Mesothelial cell of epicardium (in vitro differentiated cells): ENCODE measurements at places on chromosomes 5 and 9. TPM values are rescaled to one million over a fixed set of nuclear protein-coding genes. Genes with fewer than 3 reads are reported as not detected.
A peak's percentile ranks its signal among the peaks of the same experiment; 100 is the strongest.

DNA sequence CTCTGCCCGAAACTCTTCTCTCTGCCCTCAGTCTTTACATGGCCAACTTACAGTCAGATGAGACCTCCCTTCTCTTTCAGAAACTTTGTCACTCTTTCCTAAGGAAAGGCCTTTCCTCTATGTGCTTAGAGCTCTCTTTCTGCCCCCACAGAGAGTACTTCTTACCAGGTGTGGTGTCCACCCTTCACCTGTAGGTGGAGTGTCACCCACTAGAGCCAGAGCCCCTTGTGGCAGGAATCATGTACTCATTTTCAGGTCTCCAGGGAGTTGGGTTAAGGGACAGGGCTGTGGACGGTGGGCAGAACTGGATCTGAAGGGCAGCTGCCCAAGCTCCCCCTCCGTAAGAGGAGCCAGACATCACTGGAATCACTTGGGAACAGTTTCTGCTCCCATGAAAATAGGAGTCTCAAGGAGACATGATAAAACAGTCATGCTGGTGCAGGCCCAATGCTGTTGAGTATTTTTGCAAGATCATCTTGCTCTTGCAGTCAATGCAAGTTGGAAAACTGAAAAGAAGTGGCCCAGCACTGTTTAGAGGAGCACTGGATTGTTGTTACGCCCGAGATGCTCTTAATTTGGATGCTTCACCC lies 436.7 kb downstream of the ZSWIM6 start:
- H3K36me3 ChIP-seq = no peaks in the 10 kb centered on the region
- peaks cover 39% of the 10 kb centered on the region for H3K27me3 ChIP-seq
- no peak overlapping the region for H3K27ac ChIP-seq
- no peaks in the 10 kb centered on the region for H3K4me1 ChIP-seq
- no peak for DNase-seq

- DNase-seq = no peak
- no peak overlapping the region for H3K4me3 ChIP-seq
Observed at GRCh38 chr9:85995097-85995496, 54.2 kb downstream of the NAA35 start.

DNA sequence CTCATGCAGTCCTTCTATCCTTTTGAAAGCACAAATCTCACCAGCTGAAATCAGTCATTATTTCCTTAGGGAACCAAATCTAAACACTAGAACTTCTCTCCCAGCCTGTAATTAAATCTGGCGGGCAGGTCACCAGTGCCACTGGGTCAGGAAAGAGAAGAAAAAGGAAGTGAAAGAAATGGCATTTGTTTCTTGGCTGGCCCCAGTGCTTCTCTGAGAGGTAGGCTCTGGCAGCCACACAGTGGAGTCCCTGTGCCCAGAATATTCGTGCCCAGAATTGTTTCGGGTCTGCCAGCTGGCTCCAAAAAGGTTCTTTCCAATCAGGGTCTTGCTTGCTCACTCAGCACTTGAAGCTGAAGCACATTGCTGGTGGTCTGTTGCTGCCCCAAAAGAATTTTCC lies 133.9 kb upstream of the MTAP start:
- H3K36me3 ChIP-seq = no peaks in the 10 kb centered on the region
- H3K27ac ChIP-seq = no peak overlapping the region
- no peak overlapping the region for H3K4me3 ChIP-seq
- no peaks in the 10 kb centered on the region for H3K4me1 ChIP-seq
- no peak for DNase-seq
- no peaks in the 10 kb centered on the region for H3K27me3 ChIP-seq

DNA sequence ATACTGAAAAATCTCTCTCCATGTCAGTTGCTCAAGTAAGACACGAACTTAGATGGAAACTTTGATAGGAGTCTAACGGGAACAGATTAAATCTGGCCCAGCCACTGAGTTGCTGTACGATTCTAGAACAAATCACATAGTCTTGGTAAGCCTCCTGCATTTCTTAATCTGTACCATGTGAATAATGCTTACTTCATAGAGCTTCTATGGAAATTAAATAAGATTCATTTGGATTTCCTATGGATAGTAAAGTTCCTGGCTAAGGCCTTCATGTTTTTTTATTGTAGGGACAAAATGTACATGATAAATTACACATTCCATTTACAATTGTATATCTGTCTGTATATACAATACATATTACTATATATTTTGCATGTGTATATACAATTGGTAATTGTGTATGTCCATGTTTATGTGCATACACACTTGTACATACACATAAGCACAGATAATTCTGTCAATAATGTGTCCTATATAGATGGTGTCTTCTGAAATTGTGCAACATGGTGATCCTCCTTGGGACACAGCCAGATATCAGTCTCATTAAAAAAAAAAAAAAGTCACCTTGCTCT lies 330.4 kb downstream of the TRIM32 start:
- DNase-seq = no peak
- no peak overlapping the region for H3K4me3 ChIP-seq
- no peak overlapping the region for H3K27ac ChIP-seq
- H3K4me1 ChIP-seq = no peaks in the 10 kb centered on the region
- no peaks in the 10 kb centered on the region for H3K36me3 ChIP-seq

- peak overlapping the region; percentile 54 for H3K27ac ChIP-seq
- H3K27me3 ChIP-seq = no peaks in the 10 kb centered on the region
- H3K36me3 ChIP-seq = no peaks in the 10 kb centered on the region
- H3K4me1 ChIP-seq = peaks cover 53% of the 10 kb centered on the region
- no peak overlapping the region for H3K4me3 ChIP-seq
Observed at GRCh38 chr5:119274767-119275130, 81.1 kb upstream of the TNFAIP8 start.

DNA sequence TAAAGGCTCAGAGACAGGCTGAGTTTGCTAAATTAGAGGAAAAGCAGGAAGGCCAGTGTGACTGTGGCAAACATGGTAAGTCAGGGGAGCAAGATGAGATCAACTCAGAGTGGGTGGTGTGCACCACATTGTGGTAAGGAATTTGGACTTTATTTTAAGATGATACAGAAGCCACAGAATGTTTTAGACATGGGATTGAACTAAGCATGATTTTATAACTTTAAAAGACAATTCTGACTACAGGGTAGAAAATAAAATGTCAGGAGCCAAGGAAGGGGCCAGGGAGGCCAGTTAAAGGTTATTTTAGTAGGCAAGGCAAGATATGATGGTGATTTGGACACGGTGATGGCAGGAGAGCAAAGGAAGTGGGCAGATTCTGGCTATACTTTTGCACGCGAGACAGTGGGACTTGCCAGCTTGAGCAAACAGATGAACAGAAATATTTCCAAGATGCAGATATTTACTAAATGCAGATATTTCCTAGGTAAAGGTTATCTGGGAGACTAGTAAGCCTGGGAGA lies 53.9 kb downstream of the TSSK1B start:
- no peak overlapping the region for H3K4me3 ChIP-seq
- no peaks in the 10 kb centered on the region for H3K36me3 ChIP-seq
- no peak for DNase-seq
- H3K4me1 ChIP-seq = peaks cover 20% of the 10 kb centered on the region
- H3K27ac ChIP-seq = no peak overlapping the region

DNA sequence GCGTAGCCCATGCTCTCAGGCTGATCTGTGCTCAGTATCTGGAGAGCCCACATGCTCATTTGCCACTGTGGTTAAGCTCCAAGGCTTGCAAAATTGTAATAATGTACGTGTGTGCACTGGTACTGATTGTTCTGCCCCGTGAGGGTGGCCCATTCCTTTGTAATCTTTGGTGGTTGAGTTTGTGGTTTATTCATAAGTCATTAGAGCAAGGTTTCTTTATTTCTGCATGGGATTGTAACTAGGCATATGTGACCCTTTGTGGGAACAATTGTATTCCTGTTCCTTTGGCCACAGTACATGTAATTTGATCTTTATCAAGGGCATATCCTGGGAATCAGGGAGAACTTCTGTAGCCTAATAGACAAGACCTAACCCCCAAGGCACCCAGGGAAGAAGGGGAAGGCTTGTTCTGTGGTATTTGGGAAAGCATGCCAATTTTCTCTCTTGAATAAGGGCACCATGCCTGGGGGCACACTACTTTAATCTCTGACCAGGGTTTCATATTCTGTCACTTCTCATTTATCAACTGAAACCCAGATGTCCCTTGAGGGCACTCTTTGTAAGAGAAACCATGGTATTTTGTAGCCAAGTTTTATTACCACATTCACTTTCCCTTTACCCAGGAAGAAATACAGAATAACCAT lies 74.6 kb downstream of the NPR3 start:
- DNase-seq = no peak
- H3K4me1 ChIP-seq = peaks cover 23% of the 10 kb centered on the region
- H3K27me3 ChIP-seq = peaks cover 19% of the 10 kb centered on the region
- no peak overlapping the region for H3K4me3 ChIP-seq
- H3K36me3 ChIP-seq = no peaks in the 10 kb centered on the region

GRCh38 chr5:65120371-65120967 lies 351.7 kb downstream of the CWC27 start:
- H3K27me3 ChIP-seq = no peaks in the 10 kb centered on the region
- H3K4me1 ChIP-seq = peaks cover 8% of the 10 kb centered on the region
- H3K36me3 ChIP-seq = no peaks in the 10 kb centered on the region
- no peak overlapping the region for H3K4me3 ChIP-seq

DNA sequence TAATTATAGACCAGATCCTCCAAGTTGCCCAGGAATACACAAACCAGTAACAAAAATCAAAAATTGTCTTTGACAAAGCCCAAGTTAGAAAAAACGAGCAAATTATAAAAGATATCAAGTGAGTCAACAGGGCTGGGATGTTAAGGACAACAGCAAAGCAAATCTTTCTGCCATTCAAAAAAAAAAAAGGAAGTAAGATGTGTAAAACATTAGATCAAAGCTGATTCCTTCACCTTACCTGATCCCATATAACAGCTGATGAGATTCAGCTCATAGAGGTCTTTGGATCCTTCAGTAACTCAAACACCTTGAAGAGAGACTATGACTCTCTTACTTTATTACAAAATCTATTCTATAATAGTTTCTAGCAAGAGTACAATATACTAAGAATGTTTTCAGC lies 100.9 kb downstream of the STRBP start:
- no peaks in the 10 kb centered on the region for H3K27me3 ChIP-seq
- H3K36me3 ChIP-seq = peaks cover 4% of the 10 kb centered on the region
- H3K27ac ChIP-seq = no peak overlapping the region
- DNase-seq = no peak

DNA sequence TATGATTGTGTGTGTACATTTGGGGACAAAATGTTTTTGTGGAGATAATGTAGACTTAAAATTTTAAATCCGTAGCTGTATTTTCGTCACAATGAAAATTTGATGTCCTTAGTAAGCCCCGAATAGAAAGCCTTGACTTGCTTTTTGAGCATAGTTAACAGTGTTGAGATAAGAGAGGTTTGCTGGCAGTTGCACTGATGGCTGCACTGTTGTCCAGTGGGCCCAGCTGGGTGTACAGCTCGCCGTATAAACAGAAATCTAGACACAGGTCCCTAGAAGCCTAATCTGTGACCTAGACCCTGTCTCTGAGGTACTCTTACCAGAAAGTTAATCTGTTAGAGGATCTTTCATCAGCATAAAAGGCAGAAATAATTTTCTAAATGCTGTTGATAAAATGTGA lies 271.3 kb upstream of the DMRT1 start:
- peak overlapping the region; percentile 76 for H3K27ac ChIP-seq
- no peak overlapping the region for H3K4me3 ChIP-seq
- DNase-seq = no peak

DNA sequence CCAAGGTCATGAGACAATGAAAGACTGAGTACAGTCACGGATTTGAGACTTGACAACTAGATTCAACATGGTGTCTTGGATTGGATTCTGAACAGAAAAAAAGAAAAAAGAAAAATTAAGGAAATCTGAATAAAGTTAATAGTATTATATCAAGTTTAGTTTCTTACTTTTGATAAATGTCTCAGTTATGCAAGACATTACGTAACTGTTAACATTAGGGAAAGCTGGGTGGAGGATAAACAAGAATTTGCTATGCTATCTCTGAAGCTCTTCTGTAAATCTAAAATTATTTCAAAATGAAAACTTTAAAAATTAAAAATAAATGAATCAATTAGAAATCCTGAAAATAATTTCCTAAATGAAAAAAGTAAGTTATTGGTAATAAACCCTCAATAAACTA lies 14.4 kb upstream of the DCAF12 start:
- H3K27ac ChIP-seq = no peak overlapping the region
- H3K36me3 ChIP-seq = no peaks in the 10 kb centered on the region

GRCh38 chr5:130337179-130337888 lies 433.1 kb downstream of the CHSY3 start:
- no peak for DNase-seq
- peak overlapping the region; percentile 70 for H3K27ac ChIP-seq
- no peak overlapping the region for H3K4me3 ChIP-seq
- peaks cover 6% of the 10 kb centered on the region for H3K4me1 ChIP-seq
- no peaks in the 10 kb centered on the region for H3K27me3 ChIP-seq

GRCh38 chr5:170496662-170497028 lies 7.2 kb upstream of the KCNIP1 start:
- DNase-seq = no peak
- H3K27ac ChIP-seq = no peak overlapping the region
- no peak overlapping the region for H3K4me3 ChIP-seq

- no peak overlapping the region for H3K27ac ChIP-seq
- no peak for DNase-seq
Observed at GRCh38 chr9:128102196-128102595, 25.3 kb downstream of the PTGES2 start.

- no peak overlapping the region for H3K4me3 ChIP-seq
- DNase-seq = no peak
- H3K27ac ChIP-seq = no peak overlapping the region
- no peaks in the 10 kb centered on the region for H3K4me1 ChIP-seq
Observed at GRCh38 chr5:62489471-62489870, 76.9 kb downstream of the IPO11 start.

- peaks cover 24% of the 10 kb centered on the region for H3K4me1 ChIP-seq
- no peaks in the 10 kb centered on the region for H3K36me3 ChIP-seq
- no peaks in the 10 kb centered on the region for H3K27me3 ChIP-seq
- DNase-seq = no peak
- no peak overlapping the region for H3K27ac ChIP-seq
Observed at GRCh38 chr5:89282554-89283510, 399.8 kb upstream of the MEF2C start.

GRCh38 chr9:20620650-20621470 lies 1.4 kb downstream of the MLLT3 start:
- no peaks in the 10 kb centered on the region for H3K36me3 ChIP-seq
- peaks cover 58% of the 10 kb centered on the region for H3K4me1 ChIP-seq
- H3K4me3 ChIP-seq = peak overlapping the region; percentile 95
- peak overlapping the region; percentile 88 for H3K27ac ChIP-seq
- H3K27me3 ChIP-seq = peaks cover 8% of the 10 kb centered on the region
- DNase-seq = peak; percentile 45

DNA sequence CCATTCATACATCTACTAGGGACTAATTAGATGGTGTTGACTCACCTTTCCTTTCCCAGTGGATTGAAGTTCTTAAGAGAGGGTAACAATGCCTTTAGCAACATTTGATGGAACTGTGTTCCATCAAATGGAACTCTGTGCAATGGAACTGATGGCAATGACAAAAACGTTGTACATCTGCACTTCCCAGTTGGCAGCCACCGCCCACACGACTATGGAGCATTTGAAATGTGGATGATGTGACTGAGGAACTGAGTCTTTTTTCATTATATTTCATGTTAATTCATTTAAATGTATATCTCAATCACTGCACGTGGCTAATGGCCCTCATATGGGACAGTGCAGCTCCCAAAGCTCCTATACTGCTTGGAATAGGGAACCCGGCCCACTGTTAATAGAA lies 39.0 kb upstream of the ICE1 start:
- no peak overlapping the region for H3K27ac ChIP-seq
- peaks cover 51% of the 10 kb centered on the region for H3K4me1 ChIP-seq
- no peak for DNase-seq
- peaks cover 3% of the 10 kb centered on the region for H3K27me3 ChIP-seq
- no peaks in the 10 kb centered on the region for H3K36me3 ChIP-seq

The TAF11L10 gene
- total RNA-seq = not detected in 3 replicates

The CCL27 gene
- total RNA-seq = 0.61 to 0.84 TPM in 2 of 3 replicates, not detected in the other

The EPB41L4A gene
- 38.6 to 42.3 TPM (median 39.3 TPM) in 3 replicates for total RNA-seq

The FCN2 gene
- total RNA-seq = not detected in 3 replicates

The PCDHA10 gene
- 18.6 to 20.1 TPM (median 19.8 TPM) in 3 replicates for total RNA-seq

The C1QTNF2 gene
- total RNA-seq = 1.3 to 1.8 TPM (median 1.4 TPM) in 3 replicates
